NCI-H1048 (cell line): ENCODE measurements at places on chromosomes 4 and X.

- no peak for DNase-seq
Measured at GRCh38 chr4:145436796-145437195, 44.9 kb upstream of the SMAD1 start.

DNA sequence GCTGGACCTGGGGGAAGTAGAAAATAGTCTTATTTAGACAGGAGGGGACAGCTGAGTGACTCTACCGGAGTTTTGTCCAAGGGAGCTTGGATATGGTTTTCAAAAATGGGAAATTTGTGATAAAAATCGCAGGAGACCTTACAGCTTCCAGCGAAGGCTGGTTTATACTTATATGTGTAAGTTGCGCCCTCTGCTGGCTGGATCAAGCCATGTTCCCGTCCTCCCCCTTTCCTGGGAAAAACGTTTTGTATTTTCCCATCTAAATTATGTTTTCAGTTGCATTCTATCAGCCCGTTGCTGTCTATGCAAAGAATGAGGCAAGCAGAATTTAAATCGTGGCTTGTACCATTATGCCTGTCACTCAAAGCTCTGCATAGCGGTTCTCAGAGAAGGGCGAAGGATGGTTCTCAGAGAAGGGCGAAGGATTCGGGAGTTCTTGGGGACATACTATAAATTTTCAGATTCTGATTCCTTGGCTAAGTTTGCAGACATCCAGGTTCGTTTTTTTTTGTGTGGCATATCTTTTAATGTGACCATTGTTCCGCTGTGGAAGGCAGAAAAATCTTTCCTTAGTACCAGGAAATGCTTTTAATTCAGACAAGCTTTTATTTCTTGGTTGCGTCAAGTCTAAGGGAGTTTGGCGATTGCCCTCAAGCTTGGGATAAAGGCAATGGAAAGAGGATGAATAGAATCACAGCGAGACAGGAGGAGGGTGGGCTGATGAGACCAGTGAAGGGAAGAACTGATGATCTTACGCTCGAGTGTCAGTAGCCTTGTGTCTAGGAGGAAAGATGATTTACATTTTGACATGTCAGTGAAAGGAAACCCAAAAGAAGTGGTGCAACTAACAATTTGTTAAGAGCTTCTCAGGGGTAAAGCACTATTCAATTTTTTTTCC lies 128.5 kb upstream of the ARX start:
- DNase-seq = peak; percentile 41

- no peak for DNase-seq
Measured at GRCh38 chrX:76931518-76931917, 504.0 kb downstream of the MAGEE1 start.

DNA sequence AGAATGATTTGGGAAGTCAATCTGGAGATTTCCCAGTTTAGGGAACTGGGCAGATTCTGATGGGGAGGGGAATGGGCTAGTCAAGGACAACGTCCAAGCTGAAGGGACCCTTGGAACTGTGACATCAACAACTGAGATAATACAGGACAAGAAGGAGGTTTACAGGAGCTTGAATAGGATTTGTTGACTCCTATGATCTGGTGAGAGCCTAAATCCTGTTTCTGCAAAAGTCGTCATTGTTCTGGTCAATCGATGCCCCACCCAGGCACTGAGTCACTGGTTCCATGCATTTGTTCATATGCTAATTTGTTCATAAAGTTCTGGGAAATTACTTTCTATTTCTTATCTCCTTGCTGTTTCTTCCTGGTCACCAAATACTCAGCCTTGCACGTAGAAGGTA lies 15.3 kb upstream of the PDGFRA start:
- DNase-seq = no peak

GRCh38 chr4:180285796-180286195 lies 1957.4 kb upstream of the TENM3 start:
- no peak for DNase-seq

- no peak for DNase-seq
Measured at GRCh38 chr4:13484749-13485221, 645 bp upstream of the RAB28 start.

DNA sequence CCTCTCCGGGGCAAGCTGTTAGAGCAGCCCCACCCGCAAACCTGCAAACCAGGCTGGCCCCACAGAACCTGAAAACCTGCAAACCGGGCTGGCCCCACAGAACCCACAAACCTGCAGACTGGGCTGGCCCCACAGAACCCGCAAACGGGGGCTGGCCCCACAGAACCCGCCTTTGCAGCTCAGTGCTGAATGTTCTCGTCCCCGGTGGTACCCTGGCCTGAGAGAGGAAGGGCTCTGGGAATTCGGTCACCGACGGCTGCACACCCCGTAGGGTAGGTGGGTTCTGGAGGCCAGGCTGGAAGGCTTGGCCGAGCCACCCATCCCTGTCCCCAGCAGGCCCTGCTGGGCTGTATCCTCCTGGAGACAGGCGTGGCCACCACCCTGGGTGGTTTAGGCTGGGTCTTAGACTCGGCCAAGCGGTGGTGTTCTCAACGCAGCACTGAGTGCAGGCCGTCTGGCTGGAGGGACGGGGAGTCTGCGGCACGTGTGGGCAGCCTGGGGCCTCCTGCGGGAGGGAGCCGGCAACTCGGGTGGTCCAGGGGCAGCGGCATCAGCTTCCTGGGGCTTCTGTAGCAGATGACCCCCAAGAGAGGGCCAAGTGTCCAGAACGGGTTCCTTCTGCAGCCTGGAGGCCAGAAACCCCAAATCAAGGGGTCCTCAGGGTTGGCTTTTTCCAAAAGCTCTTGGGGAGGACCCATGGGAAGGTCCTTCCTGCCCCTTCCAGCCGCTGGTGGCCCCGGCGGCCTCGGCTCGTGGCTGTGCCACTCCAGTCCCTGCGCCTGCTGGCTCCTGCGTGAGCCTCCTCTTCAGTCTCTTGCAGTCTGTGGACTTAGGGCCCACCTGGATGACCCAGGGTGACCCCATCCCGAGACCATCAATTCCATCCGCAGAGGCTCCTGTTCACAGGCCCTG lies 15.6 kb downstream of the DOK7 start:
- DNase-seq = no peak

GRCh38 chr4:120540625-120541024 lies 381.9 kb downstream of the PRDM5 start:
- no peak for DNase-seq

- no peak for DNase-seq
Measured at GRCh38 chr4:12409507-12410190, 981.0 kb upstream of the HS3ST1 start.

GRCh38 chr4:159455675-159456237 lies 352.9 kb downstream of the RAPGEF2 start:
- DNase-seq = peak; percentile 8

DNA sequence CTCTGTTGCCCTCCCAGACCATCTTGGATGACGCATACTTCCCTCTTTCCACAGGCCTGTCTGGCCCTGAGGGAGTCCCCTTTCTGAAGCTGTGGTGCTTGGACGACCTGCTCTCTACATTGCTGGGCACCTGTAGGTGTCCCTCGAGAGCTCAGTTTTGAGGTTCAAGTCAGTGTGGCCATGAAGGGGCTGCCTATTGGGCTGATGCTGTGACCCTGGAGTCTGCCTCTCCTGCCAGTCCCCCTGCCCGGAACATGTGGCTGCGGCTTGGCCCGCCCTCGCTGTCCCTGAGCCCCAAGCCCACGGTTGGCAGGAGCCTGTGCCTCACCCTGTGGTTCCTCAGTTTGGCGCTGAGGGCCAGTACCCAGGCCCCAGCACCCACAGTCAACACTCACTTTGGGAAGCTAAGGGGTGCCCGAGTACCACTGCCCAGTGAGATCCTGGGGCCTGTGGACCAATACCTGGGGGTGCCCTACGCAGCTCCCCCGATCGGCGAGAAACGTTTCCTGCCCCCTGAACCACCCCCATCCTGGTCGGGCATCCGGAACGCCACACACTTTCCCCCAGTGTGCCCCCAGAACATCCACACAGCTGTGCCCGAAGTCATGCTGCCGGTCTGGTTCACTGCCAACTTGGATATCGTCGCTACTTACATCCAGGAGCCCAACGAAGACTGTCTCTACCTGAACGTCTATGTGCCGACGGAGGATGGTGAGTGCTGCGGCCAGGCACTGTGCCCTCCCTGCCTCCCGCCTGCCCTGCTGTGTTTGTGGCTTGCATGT lies 3.0 kb downstream of the NLGN3 start:
- DNase-seq = no peak

DNA sequence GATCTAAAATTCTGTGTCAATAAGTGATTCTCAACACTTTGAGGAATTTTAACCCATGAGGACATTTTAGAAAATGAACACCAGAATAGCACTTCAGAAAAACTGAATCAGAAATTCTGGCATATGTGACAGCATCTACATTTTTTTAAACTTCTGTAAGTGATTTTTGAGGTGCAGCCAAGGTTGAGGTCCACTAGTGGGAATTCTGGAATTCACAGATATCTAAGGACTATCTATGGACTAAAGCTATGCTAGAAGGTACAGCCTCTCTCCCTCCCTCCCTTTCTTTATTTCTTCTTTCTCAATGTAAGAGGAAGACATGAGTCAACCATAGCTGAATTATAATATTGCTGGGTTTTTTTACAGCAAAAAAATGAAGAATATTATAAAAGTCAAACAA lies 508.2 kb upstream of the ATOH1 start:
- DNase-seq = no peak

GRCh38 chrX:152086141-152086540 lies 52.2 kb downstream of the MAGEA10 start:
- DNase-seq = no peak

DNA sequence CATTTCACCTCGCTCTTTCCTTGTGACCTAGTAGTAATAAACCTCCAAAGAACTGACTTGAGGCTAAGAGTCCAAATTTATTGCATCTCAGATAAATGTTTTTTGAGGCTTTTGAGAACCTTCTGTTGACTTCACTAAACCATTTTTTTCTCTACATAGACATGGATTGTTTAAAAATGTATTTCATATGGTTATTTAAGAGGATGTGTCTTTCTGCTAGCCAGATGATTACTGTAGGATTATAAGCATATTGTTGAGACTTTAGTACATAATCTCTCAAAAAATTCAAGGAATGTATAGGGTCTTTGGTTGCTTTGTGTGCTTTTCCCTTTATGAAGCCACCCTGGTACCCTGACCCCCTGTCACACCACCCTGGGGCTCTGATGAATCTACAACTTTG lies 44.8 kb downstream of the ATXN3L start:
- no peak for DNase-seq

GRCh38 chr4:93659629-93660028 lies 168.9 kb upstream of the ATOH1 start:
- DNase-seq = no peak

GRCh38 chr4:137531986-137532868 lies at the start of gene PCDH18:
Gene PCDH18, minus strand, starts transcription at chr4:137532494. Its CDS starts 406 bp downstream, at chr4:137532088.
- peak; percentile 16 for DNase-seq

DNA sequence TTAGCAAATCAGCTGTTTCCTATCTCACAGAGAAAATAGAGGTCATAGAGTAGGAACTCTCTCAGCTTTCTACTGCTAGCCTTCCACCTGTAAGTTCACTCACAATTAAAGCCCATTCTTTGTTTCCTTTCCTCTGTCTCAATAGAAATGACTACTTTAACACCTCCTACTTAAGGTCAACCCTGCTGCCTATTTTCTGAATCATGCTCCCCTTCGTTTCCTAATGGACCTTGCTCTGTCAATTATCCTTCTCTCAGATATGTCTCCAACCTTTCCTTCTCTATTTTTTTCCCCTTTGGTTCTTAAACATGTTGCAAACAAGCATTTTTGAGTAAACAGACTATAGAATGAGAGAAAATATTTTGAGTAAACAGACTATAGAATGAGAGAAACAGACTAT lies 5.1 kb upstream of the PAQR3 start:
- no peak for DNase-seq

GRCh38 chrX:120517936-120518335 lies 42.8 kb downstream of the CUL4B start:
- no peak for DNase-seq

- DNase-seq = no peak
Measured at GRCh38 chr4:80010316-80010715, 62.7 kb downstream of the ANTXR2 start.

DNA sequence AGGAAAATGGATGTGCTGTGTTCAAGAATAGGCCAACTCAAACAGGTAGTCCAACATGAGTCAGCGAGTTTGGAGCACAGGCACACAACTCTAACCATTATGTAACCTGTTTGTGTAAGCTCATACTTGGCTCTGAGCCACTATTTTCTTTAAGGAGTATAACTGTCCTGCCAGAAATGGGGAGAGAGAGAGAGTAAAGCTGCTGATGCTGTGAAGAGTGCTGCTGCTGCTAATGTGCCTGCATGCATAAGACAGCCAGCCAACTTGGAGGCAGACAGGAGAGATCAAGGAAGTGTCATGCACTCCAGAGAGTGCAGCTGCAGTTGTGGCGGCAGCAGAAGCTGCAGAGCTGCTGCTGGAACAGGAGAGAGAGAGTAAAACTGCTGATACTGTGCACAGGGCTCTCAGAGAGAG lies 11.7 kb upstream of the STATH start:
- DNase-seq = no peak

- peak; percentile 16 for DNase-seq
Measured at GRCh38 chr4:103915224-103915869, 195.6 kb upstream of the TACR3 start.

- no peak for DNase-seq
Measured at GRCh38 chr4:118076958-118077766, 42.9 kb downstream of the NDST3 start.

DNA sequence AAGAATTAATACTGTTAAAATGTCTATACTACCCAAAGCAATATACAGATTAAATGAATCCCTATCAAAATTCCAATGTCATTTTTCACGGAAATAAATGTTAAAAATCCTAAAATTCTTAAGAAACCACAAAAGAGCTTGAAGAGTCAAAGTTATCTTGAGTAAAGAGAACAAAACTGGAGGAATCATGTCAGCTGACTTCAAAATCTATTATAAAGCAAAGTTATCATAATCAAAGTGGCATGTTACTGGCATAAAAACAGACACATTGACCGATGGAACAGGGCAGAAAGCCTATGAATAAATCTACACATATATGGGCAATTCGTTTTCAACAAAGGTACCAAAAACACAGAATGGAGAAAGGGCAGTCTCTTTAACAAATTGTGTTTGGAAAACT lies 579.0 kb downstream of the INPP4B start:
- DNase-seq = no peak

DNA sequence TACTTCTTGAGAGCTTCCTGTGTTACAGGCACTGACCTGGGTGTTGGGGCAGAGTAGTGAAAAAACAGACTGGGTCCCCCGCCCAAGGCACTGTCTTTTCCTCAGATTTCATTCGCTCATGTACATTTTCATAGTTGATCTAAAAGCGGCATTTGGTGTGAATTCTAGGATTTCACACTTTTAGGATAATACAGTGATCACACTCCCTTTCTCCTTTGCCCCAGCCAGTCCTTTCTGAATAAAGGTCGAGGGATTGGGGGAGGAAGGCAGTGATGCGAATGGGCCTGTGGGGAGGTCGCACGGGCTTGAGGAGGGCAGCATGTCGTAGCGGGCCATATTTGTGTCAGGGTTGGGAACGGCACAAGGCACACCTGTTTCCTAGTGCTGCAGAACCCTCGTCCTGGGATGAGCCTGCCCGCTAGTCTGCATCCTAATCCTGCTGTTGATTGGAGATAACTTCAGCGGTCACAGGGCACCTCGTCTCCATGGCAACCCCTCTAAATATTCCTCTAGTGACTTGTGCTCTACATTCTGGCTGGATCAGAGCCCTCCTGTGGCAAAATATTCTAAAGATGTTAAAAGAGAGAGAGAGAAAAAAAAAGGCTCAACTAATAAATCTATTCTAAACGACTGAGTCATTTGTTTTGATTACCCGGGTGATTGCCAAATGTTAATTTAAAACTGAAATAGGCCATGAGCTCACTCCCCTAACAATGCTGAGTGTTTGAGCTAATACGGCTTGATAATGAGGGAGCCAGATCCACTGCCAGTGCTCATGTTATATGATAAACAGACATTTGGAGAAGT lies 21.8 kb downstream of the FHL1 start:
- no peak for DNase-seq
